ENCODE measurements at places on chromosomes 5 and 9.

DNA sequence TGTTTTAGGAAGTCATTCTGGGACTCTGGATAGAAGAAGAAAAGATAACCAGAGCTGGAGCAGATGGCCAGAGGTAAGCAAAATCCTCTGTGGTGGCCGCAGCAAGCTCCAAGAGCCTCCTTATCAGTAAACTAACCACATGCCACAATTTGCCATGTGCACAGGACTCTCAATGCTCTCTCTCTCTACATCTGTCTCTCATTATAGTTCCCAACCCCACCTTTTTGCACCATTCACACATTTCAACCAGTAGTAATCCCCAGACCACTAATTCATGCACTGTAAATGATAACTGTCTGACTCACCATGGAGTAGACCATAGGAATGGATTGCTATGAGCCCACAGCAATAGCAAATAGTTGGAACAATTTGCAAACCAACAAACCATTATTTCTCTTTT is 526.1 kb downstream of the TLR4 start:
- no peak for DNase-seq

DNA sequence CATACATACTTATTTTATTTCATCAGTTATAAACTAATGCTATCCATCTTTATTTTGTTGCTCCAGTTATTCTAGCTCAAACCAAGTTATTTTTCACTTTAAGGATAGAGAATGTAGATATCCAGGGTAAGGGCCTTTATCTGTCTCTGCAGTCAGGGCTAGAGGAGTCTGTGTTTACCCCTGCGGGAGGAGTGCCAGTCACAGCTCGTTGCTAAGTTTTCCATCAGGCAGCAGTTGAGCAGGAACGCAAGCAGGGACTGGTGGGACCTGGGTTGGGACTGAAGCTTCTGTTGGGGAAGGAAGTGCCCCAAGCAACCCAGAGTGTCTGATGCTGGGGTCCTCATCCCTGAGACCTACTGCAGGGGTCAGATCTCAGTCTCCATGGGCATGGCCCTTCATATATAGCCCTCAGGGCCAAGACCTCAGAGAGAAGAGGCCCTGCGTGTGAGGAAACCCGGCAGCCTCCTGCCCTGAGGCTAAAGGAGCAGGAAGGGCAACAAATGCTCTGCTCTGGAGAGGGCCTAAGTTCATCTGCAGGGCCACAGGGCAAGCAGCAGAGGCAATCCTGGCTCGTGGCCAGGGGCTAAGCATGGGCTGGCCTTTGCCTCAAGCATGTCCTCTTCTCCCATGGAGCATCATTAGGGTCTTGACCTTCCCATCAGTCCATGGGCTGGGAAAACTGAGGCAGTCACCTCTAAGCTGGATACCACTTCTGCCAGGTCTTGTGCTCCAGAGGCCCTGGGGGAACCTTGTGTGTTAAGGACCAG is 6.6 kb downstream of the SLC22A4 start:
- DNase-seq: no peak

- no peak for DNase-seq
Measured at GRCh38 chr9:79824265-79824664, 252.5 kb downstream of the TLE4 start.

DNA sequence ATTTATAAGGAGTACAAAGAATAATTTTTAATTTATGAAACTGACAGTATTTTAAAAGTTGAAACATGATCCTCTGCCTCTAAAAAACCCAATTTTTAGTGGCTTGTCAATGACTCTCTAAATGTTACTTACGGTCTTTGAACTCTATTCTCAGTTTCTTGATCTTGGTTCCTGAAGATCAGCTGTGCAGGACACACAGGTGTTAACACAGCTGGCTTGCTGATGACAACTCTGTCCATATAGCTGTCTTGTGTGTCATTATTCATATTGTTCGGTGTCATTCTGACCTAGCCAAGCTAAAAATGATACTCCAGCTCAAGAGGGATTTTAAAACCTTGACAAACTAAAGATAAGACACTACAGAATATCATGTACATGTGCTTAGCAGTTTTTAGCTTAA is 314.5 kb downstream of the CCDC171 start:
- no peak for DNase-seq

DNA sequence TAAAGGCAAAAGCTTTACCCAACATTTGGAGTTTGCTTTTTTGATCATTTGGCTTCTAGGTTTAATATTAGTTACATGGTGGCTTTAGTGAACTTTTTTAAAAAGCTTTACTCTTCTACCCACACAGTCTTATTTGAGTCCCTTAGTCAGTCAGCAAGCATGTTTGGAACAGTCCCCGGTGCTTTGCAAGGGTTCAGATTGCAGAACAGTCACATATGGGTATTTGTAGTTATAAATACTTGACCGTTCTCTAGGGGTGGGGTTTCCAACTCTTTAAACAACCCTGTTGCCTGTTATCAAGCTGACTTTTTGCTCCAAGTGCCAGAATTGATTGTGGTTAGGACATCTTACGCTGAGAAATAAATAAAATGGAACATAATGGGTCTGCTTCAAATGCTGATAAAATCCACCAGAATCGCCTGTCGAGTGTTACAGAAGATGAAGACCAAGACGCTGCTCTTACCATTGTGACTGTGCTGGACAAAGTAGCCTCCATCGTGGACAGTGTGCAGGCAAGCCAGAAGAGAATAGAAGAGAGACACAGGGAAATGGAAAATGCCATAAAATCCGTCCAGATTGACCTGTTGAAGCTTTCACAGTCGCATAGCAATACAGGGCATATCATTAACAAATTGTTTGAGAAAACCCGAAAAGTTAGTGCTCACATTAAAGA is at the start of gene CAVIN4:
Gene CAVIN4 (plus strand): TSS at position 304 of the 673 bp plus-strand sequence. CDS start 65 bp downstream, at position 369.
- DNase-seq: no peak

- no peak for DNase-seq
Measured at GRCh38 chr9:11542781-11543180, 930.0 kb upstream of the PTPRD start.

GRCh38 chr5:159301466-159301865 is 28.8 kb downstream of the IL12B start:
- DNase-seq: no peak

GRCh38 chr9:115422932-115423440 is 305.0 kb upstream of the TNC start:
- no peak for DNase-seq

- DNase-seq: no peak
Measured at GRCh38 chr5:98503616-98504015, 269.8 kb upstream of the RGMB start.

- DNase-seq: no peak
Measured at GRCh38 chr5:105630803-105631202, 2039.9 kb downstream of the EFNA5 start.

GRCh38 chr5:139700711-139701055 is 52.5 kb downstream of the CXXC5 start:
- DNase-seq: no peak

DNA sequence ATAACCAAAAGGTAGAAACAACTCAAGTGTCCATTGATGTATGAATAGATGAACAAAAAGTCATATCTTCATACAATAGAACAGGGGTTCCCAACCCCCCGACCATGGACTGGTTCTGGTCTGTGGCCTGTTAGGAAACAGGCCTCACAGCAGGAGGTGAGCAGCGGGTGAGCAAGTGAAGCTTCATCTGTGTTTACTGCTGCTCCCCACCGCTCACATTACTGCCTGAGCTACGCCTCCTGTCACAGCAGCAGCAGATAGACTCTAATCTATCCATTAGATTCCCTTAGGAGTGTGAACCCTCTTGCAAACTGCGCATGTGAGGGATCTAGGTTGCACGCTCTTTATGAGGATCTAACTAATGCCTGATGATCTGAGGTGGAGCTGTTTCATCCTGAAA is 478.0 kb downstream of the BRINP1 start:
- DNase-seq: no peak

DNA sequence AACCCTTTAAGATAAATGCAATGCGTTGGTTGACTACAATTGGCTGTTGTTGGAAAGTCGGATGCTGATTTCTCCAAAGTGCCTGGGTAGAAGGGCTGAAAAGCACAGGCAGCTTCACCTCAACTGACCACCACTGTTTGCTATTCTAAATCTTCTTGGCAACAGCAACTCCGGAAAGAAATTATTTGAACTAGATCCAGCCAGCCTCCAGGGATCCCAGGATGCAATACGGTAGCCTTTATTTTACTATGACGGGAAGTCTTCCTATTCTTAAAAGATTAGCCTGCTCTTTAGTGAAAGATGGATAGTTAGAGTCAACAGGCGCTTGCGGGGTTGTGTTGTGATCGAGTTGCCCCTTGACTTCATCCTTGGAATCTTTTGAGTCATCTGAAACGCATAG is 78.6 kb upstream of the KLF9 start:
- no peak for DNase-seq

GRCh38 chr5:145805819-145806218 is 29.3 kb downstream of the PRELID2 start:
- no peak for DNase-seq

DNA sequence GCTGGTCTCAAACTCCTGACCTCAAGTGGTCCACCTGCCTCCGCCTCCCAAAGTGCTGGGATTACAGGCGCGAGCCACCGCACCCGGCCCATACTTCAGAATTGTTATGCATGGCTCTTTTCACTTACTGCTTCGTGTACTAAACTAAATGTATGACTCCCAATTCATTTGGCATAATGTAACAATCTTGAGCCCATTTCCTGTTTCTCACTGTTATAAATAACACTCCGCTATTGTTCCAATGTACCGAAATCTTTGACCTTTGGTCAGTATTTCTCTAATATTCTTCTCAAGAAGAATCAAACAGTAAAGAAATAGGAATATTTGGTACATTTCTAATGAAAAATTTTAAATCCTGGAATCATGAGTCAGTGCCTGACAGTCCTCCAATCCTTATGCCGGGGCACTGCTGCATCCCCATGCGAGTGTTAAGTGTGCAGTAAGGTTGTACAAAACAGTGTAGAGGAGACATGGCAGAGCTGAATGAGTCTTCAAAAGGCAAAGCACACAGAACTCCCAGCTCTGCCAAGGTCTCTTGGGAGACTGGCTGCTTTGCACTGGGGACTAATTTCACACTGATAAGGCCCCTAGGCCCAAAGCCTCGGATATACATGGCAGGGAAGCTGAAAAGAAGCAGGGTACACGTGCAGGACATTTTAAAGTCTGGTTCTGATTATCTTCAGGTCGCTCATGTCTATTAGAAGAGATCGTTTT is 58.4 kb downstream of the HABP4 start:
- DNase-seq: no peak

GRCh38 chr5:82796643-82797416 is 280.4 kb downstream of the TMEM167A start:
- DNase-seq: no peak

GRCh38 chr9:73719660-73720059 is 568.0 kb downstream of the ANXA1 start:
- DNase-seq: no peak

- DNase-seq: no peak
Measured at GRCh38 chr5:80634193-80634592, 20.3 kb upstream of the MSH3 start.

DNA sequence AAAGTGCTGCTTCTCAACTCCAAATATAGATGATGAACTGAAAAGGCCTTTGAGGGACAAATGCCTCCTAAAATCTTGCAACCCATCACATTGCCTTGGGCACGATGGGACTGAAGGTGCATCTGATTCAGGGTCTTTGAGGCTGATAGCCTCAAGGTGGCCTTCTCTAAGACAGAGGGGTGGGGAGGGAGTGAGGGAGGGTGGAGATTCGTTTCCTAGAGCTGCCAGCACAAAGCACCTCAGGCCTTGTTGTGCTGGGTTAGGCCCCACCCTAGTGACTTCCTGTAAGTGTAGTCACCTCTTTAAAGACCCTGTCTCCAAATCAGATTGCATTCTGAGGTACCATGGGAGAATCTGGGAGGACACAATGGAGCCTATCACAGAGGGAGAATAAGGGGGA is 57.1 kb downstream of the BARX1 start:
- DNase-seq: peak; percentile 19

DNA sequence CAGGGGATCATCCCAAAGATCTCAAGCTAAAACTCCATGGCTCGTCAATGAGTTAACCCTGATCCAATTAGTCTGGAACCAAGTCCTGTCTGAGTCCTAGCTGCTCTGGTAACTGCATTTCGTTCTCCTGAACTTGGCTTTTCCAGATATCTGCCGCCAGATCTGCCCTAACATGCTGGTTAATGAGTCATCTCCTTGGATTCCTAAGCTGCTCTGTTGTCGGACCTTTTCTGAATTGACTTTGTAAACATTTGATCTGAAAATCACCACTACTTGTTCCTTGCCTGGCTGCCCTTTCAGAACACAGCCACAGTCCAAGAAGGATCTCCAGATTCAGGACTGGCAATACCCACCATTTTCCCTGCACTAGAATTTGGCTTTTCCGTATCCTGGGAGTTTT is 473.0 kb downstream of the ZSWIM6 start:
- no peak for DNase-seq

GRCh38 chr9:132369421-132369820 is 14.6 kb upstream of the SETX start:
- DNase-seq: no peak

- no peak for DNase-seq
Measured at GRCh38 chr5:2465383-2465782, 286.1 kb downstream of the IRX2 start.

GRCh38 chr5:77644371-77645157 is 6.1 kb upstream of the OTP start:
- DNase-seq: no peak

DNA sequence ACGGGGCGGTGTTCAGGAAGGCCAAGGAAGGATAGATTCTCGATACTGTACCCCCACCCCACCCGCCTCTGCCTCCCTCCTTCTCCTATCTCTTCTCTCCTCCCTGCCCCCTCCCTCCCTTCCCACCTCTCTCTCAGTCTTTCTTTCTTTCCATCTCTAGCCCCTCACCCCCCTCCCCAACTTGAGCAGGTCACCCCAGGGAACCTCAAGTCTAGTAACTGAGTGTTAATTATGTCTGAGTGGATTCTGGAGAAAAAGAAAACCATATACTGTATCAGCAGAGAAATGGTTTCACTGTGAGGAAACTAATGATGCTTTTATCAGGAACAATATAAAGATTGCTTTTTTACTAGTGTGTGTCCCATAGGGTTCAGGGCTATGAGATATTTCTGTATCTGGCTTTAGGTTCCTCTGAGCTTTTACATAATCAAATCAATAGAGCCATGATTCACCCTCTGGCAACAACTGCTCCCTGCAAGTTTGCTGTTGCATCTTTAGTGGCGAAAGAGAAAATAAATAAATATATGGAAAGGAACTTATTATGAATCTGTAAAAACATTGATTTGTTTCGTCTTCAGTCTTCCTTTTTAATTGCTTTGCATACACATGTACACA is 639.7 kb downstream of the CCDC171 start:
- DNase-seq: no peak

DNA sequence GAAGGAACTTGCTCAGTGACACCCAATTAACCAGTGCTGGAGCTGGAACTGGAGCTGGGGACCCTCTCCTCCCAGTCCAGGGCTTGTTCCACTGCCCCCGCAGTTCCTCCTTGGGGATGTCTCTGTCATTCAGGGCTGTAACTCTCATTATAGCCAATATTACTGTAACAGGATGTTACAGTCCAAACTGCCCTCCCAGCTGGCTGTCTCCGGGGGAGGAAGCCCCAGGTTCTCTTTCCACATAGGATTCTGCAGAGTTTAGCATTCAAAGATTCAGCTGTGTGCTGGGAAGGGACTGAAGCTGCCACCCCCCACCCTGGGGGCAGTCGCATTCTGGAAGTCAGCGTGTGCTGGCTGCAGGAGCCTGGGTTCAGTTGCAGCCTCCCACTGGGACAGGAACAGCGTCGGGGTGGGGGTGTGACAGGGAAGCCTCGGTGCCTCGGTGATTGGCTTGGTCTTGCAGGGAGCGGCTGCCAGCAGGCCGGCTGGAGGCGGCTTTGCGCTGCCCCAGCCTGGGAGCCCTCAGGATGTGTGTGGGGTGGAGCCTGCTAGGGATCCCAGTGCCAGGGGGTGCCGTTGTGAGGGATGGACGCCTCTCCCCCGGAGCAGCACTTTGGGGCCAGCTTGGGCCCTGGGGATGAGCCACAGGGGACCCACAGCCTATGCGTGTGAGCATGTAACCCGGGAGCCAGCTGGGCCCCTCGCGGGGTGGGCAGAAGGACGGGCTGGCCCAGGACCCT is 101.1 kb downstream of the RGS3 start:
- no peak for DNase-seq

All from activated CD4-positive, alpha-beta memory T cell treated with anti-CD3 and anti-CD28 coated beads, Interleukin-2, amount 10 ng/mL, durations not matched to agents 7 days and 5 days (primary cell).